ENCODE measurements at places on chromosomes 16 and 17.

DNA sequence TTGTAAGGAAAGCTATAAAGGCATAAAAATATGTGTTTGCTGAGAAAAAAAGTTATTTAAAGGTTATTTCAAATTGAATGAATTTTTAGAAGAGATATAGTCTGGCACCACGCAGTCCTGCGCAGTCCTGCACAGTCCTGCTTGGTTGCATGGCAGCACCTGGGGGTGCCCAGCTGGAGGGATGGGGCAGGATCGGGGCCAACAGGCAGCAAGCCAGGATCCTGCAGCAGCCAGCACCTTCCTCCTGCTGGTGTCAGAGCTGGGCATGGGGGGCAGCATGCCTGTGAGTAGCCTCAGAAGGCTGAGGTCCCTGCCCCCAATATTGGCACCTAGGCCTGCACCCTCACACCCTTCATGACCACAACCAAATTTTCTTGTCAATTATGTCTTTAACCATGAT lies 46.0 kb downstream of the GLG1 start:
- DNase-seq = no peak
- H3K4me3 ChIP-seq = no peak overlapping the region
- H3K4me1 ChIP-seq = peaks cover 51% of the 10 kb centered on the region
- H3K27me3 ChIP-seq = no peaks in the 10 kb centered on the region
- H3K36me3 ChIP-seq = no peaks in the 10 kb centered on the region

GRCh38 chr17:77670173-77670572 lies 288.3 kb upstream of the TNRC6C start:
- H3K27ac ChIP-seq = no peak overlapping the region
- H3K4me1 ChIP-seq = peaks cover 35% of the 10 kb centered on the region
- no peak for DNase-seq
- H3K4me3 ChIP-seq = no peak overlapping the region
- no peaks in the 10 kb centered on the region for H3K27me3 ChIP-seq
- H3K36me3 ChIP-seq = no peaks in the 10 kb centered on the region

DNA sequence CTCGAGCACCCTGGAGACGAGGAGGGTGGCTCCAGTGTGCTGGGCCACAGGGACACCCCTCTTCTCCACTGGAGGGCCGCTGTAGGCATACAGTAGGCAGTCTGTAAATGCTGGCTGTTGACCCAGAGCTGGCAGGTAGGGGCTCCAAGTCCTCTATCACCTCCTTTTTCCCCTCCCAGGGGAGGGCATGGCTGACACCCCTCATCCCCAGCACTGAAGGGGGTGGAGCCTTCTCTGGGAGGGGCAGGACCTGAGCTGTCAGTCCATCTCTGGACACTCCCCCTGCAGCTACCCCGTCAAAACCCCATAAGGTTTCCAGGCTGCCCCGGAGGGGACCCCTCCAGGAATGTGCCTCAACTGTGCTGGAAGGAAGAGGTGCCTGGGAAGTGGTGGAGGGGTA lies 2.4 kb downstream of the KCNJ12 start:
- H3K27me3 ChIP-seq = no peaks in the 10 kb centered on the region
- no peak overlapping the region for H3K4me3 ChIP-seq
- H3K27ac ChIP-seq = no peak overlapping the region
- no peak for DNase-seq
- no peaks in the 10 kb centered on the region for H3K36me3 ChIP-seq
- no peaks in the 10 kb centered on the region for H3K4me1 ChIP-seq

DNA sequence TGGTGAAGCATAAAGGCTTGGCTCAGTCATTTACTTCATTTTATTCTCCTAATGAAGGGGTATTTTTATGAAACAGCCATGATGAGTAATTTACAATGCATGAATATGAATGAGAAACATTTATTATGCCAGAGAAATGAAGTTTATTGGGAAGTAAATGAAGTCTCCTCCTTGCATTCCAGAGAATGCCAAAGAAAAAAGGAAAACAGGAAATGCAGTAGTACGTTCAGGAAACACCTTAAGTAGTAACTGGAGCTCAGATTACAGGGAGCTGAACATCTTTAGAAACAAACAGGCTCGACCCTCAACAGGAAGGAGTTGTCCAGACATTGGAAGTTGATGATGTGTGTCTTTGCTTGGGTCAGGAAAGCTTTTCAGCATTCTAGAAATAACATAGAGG lies 4.6 kb downstream of the KRT34 start:
- no peak for DNase-seq
- no peak overlapping the region for H3K4me3 ChIP-seq
- no peaks in the 10 kb centered on the region for H3K36me3 ChIP-seq
- H3K27me3 ChIP-seq = no peaks in the 10 kb centered on the region
- H3K4me1 ChIP-seq = peaks cover 3% of the 10 kb centered on the region

- H3K4me1 ChIP-seq = no peaks in the 10 kb centered on the region
- no peak for DNase-seq
- no peaks in the 10 kb centered on the region for H3K36me3 ChIP-seq
- H3K27ac ChIP-seq = no peak overlapping the region
- H3K4me3 ChIP-seq = no peak overlapping the region
These were observed 349.2 kb upstream of the SALL1 start for GRCh38 chr16:51500306-51500705.

GRCh38 chr16:25134166-25134700 lies 22.7 kb downstream of the LCMT1 start:
- no peaks in the 10 kb centered on the region for H3K27me3 ChIP-seq
- no peak for DNase-seq
- H3K27ac ChIP-seq = no peak overlapping the region
- no peaks in the 10 kb centered on the region for H3K4me1 ChIP-seq

- H3K4me3 ChIP-seq = no peak overlapping the region
- no peak for DNase-seq
- H3K36me3 ChIP-seq = no peaks in the 10 kb centered on the region
These were observed 133.7 kb upstream of the HS3ST3A1 start for GRCh38 chr17:13735444-13735843.

- peaks cover 33% of the 10 kb centered on the region for H3K36me3 ChIP-seq
- peaks cover 11% of the 10 kb centered on the region for H3K4me1 ChIP-seq
- DNase-seq = no peak
These were observed 73.7 kb downstream of the TNRC6C start for GRCh38 chr17:78032166-78032565.

DNA sequence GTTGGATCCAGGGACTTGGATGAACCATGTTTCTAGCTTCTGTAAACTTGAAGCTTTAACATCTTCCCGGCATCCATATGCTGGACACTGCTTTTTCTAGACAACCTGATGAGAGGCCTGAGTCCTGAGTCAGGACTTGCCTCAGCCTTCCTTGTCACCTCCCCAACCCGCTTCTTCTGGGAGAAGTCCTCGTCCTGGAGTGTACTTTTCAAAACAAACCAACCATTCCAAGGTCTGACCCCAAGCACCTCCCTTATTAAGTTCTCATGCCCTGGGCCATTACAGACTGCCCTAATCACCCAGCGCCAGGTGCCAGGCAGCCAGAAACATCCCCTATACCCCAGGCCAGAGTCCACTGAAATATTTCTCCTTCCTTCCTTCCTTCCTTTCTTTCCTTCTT lies 59.4 kb downstream of the CLEC19A start:
- no peak overlapping the region for H3K27ac ChIP-seq
- H3K27me3 ChIP-seq = no peaks in the 10 kb centered on the region
- H3K4me1 ChIP-seq = no peaks in the 10 kb centered on the region
- H3K4me3 ChIP-seq = no peak overlapping the region

DNA sequence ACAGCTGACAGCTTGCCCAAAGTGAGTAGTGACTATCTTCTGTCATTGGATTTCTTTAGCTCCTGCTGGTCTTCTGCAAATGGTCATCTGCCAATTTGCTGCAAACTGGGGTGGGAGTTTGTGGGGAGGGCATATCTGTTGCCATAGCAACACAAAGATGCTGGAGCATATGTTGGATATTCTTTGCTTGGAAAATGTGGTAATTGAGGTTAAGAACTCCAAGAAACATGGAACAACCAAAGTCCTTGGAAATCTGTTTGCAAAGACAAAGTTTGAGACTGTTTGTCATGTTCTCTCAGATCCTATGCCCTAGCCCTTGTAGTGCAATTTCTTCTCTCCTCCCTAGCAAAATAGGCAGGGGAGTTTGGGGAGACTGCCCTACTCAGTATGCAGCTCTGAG lies 155.3 kb downstream of the PRKCB start:
- no peak overlapping the region for H3K27ac ChIP-seq
- no peak for DNase-seq
- no peaks in the 10 kb centered on the region for H3K27me3 ChIP-seq
- no peaks in the 10 kb centered on the region for H3K4me1 ChIP-seq

- H3K4me1 ChIP-seq = no peaks in the 10 kb centered on the region
- no peak overlapping the region for H3K4me3 ChIP-seq
- no peaks in the 10 kb centered on the region for H3K27me3 ChIP-seq
- no peaks in the 10 kb centered on the region for H3K36me3 ChIP-seq
- DNase-seq = no peak
These were observed 473.9 kb downstream of the CDH13 start for GRCh38 chr16:83100679-83101078.

- H3K4me1 ChIP-seq = no peaks in the 10 kb centered on the region
- H3K27ac ChIP-seq = no peak overlapping the region
- H3K27me3 ChIP-seq = no peaks in the 10 kb centered on the region
- H3K36me3 ChIP-seq = no peaks in the 10 kb centered on the region
These were observed 8.1 kb upstream of the KREMEN2 start for GRCh38 chr16:2955779-2956578.

DNA sequence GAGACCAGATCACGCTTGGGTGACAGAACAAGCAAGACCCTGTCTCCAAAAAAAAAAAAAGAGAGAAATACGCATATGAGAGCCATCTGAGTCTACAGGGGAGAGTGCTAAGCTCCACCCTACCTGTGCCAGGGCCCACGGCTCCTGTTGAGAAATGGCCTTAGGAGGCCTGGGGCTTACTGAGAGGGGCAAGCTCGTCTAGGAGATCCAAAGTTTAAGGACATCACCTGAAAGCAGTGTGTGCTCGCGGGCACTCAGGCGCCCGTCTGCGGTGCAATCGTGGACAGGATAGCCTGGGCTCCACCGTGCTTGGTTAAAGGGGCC lies 14.5 kb upstream of the BAIAP2 start:
- no peaks in the 10 kb centered on the region for H3K27me3 ChIP-seq
- DNase-seq = no peak

DNA sequence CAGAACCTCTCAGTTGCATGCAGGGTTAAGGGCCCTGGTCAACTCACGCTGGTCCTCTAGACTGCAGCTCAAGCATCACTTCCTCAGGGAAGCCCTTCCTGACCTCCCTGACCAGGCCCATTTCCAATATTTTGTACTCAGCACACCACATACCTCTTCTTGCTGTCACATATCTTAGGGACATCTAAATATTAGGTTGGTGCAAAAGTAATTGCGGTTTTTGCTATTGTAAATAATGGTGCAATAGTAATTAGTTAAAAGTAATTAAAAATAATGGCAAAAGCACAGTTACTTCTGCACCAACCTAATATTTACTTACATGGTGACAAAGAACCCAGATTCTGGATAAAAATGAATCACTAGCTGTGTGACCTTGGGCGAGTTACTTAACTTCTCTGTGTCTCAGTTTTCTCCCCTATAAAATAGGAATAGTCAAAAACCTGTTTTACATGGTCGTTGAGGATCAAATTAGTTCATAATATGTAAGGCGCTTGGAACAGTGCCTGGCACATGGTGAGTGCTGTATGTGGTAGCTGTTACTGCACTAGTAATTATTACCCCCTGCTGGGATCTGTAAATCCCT lies 177.4 kb downstream of the PRKCB start:
- H3K4me3 ChIP-seq = no peak overlapping the region
- H3K4me1 ChIP-seq = peaks cover 54% of the 10 kb centered on the region
- no peak overlapping the region for H3K27ac ChIP-seq
- H3K36me3 ChIP-seq = no peaks in the 10 kb centered on the region
- DNase-seq = no peak
- H3K27me3 ChIP-seq = no peaks in the 10 kb centered on the region

GRCh38 chr17:929586-929985 lies 50.0 kb downstream of the NXN start:
- no peak for DNase-seq
- H3K36me3 ChIP-seq = no peaks in the 10 kb centered on the region
- H3K4me1 ChIP-seq = no peaks in the 10 kb centered on the region

DNA sequence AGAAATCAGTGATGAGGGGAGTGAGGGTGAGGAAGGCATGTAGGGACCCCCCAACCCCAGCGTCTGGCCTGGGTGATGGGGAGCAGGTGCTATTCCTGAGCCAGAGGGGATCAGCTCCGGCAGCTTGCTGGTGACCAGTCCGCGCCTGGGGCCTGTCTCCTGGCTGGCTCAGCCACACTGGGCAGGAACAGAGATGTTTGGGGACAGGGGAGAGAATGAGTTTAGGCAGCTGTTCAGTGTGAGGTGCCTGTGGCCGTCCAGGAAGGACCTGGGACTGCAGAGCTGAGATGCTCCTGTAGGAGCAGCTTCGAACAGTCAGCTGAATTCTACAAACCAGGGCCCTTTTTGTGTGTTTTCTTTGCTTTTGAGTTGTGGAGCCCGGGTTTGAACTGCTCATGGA lies 23.2 kb upstream of the SPNS2 start:
- H3K36me3 ChIP-seq = no peaks in the 10 kb centered on the region
- H3K27me3 ChIP-seq = no peaks in the 10 kb centered on the region
- H3K4me3 ChIP-seq = no peak overlapping the region
- H3K27ac ChIP-seq = no peak overlapping the region
- H3K4me1 ChIP-seq = peaks cover 3% of the 10 kb centered on the region

DNA sequence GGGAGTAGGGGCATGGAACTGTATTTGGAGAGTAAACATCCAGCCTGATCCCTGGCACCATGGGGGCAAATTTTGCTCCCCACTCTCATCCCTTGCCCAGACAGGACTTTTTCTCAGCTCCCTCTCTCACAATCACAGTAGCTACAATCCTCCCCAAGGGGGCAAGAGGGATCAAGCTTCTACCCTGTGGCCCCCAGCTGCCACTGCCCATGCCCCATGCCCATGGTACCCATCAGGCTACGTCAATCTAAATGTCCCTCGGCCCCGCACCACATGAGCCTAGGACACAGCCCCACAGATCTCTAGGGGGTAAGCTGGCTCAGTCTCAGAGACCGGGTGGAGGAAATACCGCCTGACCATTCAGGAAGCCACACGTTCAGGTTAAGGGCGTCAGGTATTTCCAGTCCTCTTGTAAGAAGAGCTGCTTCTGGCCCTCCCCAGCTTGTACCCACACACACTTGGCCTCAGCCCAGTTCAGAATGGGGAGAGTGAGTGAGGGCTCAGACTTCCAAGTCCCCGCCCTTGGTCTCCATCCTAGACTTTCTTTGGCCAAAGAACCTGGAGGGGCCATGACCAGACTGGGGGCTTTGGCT lies 1.8 kb downstream of the CACNB1 start:
- no peak overlapping the region for H3K27ac ChIP-seq
- peaks cover 7% of the 10 kb centered on the region for H3K36me3 ChIP-seq
- H3K27me3 ChIP-seq = no peaks in the 10 kb centered on the region
- peaks cover 35% of the 10 kb centered on the region for H3K4me1 ChIP-seq

Measured in CD4-positive, alpha-beta memory T cell (primary cell).